ENCODE measurements at places on chromosomes 6 and 20. TPM values are rescaled to one million over a fixed set of nuclear protein-coding genes. Genes with fewer than 3 reads are reported as not detected.

JAG1 gene
- 41.2 TPM for total RNA-seq

PACRG gene
- 1.7 TPM for total RNA-seq

HCK gene
- 5.9 TPM for total RNA-seq

PHACTR1 gene
- total RNA-seq: 8.6 TPM

BPIFA1 gene
- total RNA-seq: not detected

DDX43 gene
- total RNA-seq: 2.1 TPM

SLA2 gene
- 0.50 TPM for total RNA-seq

GLP1R gene
- total RNA-seq: 0.45 TPM

KIAA1755 gene
- total RNA-seq: 1.9 TPM

MAP1LC3A gene
- total RNA-seq: 163 TPM

PHACTR3 gene
- total RNA-seq: not detected

ABCF1 gene
- total RNA-seq: 41.5 TPM

GPR6 gene
- total RNA-seq: not detected

SLC16A10 gene
- 18.7 TPM for total RNA-seq

SLC17A9 gene
- 0.68 TPM for total RNA-seq

ASIP gene
- total RNA-seq: not detected

NFATC2 gene
- total RNA-seq: 7.5 TPM

TSPO2 gene
- not detected for total RNA-seq

PTGIS gene
- 22.3 TPM for total RNA-seq

SMOC2 gene
- 9.0 TPM for total RNA-seq

RSPH9 gene
- total RNA-seq: not detected

MTFR2 gene
- not detected for total RNA-seq

CPXM1 gene
- total RNA-seq: 10.1 TPM

PRSS16 gene
- total RNA-seq: 14.2 TPM

OCSTAMP gene
- not detected for total RNA-seq

TDRD6 gene
- 1.4 TPM for total RNA-seq

SLC4A11 gene
- 26.3 TPM for total RNA-seq

MYLK2 gene
- total RNA-seq: 0.22 TPM

SCRT2 gene
- total RNA-seq: not detected

KIF25 gene
- not detected for total RNA-seq

FGD2 gene
- total RNA-seq: 21.5 TPM

PHF10 gene
- 55.9 TPM for total RNA-seq

SH3BGRL2 gene
- 225 TPM for total RNA-seq

MLIP gene
- total RNA-seq: 8.1 TPM

VWA7 gene
- total RNA-seq: 1.2 TPM

IPCEF1 gene
- 86.4 TPM for total RNA-seq

PTCHD4 gene
- 4.0 TPM for total RNA-seq

DIDO1 gene
- total RNA-seq: 67.7 TPM

FAM209B gene
- total RNA-seq: not detected

PDE7B gene
- total RNA-seq: 13.7 TPM

TRIM10 gene
- not detected for total RNA-seq

GINM1 gene
- 101 TPM for total RNA-seq

FAM162B gene
- 9.5 TPM for total RNA-seq

FNDC1 gene
- total RNA-seq: 23.2 TPM

SYNDIG1 gene
- 12.4 TPM for total RNA-seq

ARMH2 gene
- not detected for total RNA-seq

IBTK gene
- 28.4 TPM for total RNA-seq

CD83 gene
- total RNA-seq: 3.4 TPM

MYT1 gene
- 1.7 TPM for total RNA-seq

PRDM13 gene
- total RNA-seq: not detected

DEFB124 gene
- not detected for total RNA-seq

CST2 gene
- total RNA-seq: not detected

CFAP206 gene
- 4.1 TPM for total RNA-seq

RIPPLY2 gene
- total RNA-seq: not detected

Data from thyroid gland (tissue), 4 donors.